SK-MEL-5 (cell line): ENCODE measurements at places on chromosomes 2 and 18. TPM values are rescaled to one million over a fixed set of nuclear protein-coding genes. Genes with fewer than 3 reads are reported as not detected.

DNA sequence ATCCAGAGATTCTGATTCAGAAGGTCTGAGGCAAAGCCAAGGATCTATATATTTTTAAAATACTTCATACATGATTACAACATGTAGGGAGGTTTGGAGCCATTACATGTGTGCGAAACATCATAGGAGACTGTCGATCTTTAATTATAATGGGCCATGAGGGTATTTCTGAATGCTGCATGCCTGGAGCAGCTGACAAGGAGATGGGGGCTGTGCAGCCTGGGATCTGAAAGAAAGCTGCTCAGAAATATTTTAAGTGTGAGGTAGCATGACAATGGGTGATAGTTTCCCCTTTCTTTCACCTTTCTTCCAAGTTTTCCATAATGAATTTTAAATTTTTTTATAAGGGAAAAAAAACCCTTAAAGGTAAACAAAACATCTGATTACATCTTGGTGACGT lies 102.0 kb upstream of the DNMT3A start:
- no peak for DNase-seq

GRCh38 chr2:239019183-239019581 lies 171.3 kb downstream of the TWIST2 start:
- no peak for DNase-seq

- no peak for DNase-seq
These were observed 38.9 kb downstream of the ZNF385B start for GRCh38 chr2:179822540-179822939.

DNA sequence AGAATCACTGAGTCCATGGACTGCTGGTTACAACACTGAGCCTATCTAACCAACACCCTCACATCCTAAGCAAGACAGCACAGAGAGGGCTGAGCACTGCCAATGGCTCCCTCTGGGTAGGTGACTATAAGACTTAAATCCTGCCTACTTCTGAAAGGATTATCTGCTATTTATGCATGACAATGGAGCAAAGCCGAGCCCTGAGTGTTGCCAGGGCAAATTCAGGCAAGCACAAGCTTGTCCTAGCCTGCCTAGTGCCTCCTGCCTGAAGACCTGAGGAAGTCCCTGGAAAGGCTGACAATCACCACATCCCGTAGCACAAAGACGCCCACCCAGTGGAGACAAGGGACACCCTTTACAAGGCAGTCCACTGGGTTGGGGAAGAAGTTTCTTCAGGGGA lies 129.7 kb downstream of the OSR1 start:
- DNase-seq = no peak

DNA sequence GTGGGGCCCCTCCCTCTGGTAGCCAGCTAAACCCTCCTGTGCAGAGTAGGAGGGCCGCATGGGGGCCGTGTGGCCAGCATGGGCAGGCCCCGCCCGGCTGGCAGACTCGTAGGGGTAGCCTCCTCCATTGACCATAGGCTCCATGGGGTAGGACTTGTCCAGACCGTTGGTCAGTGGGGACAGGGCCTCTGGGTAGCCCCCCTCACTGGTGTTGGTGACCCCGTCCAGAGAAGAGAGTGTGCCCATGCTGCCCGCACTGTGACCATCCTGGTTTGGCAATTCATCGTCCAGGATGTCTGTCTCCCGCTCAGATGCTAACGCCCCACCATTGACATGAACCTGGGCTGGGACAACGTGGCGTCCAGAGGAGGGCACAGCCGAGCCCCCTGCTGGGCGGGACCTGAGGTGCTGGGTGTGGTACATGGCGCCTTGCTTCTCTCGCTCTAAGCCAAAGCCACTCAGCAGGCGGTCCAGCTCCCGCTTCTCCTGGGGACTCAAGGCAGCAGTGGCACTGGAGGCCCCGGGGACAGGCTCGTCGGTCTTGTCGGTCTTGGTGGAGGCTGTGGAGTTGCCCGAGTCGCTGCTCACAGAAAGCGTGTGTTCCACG lies 154.3 kb downstream of the TNS1 start:
- DNase-seq = no peak

GRCh38 chr2:119694470-119694844 lies 15.5 kb downstream of the TMEM177 start:
- no peak for DNase-seq

DNA sequence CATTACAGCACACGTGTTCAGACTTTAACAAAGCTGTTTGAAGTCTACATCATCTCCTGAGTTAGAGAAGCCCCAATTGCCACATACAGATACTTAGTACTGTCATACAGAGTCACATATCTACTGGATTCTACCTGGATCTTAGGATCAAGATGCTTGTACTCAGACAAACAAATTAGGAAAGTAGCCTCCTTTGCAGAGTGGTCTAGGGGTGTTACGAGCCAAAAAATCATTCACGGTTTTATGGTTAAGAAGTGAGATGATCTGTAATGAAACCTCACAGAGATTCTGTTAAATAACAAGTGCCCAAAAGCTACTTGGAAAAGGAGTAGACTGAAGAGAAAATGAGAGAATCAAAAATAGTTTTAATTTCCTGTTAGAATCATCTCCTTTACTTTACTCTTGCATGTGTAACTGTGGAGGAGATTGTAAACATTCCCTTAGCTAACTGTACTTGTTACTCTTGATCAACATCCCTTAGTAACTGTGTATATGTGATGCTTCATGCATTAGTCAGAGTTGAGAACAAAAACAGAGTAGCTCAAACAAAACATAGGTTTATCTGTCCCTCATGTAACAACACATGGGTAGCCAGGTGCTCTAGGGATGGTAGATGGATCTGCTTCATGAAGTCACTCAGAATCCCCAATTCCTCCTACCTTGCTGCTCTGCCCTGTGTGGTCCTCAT lies 16.4 kb upstream of the IL1RL1 start:
- no peak for DNase-seq

RALBP1 gene
- total RNA-seq = 51.6 and 57.1 TPM in 2 replicates

TRIB2 gene
- total RNA-seq = 145 and 185 TPM in 2 replicates

GRHL1 gene
- 1.9 and 2.1 TPM in 2 replicates for total RNA-seq

DSG1 gene
- 0.08 TPM in 1 of 2 replicates, not detected in the other for total RNA-seq
